AG04450 (cell line): ENCODE measurements at places on chromosomes 7 and 10. TPM values are rescaled to one million over a fixed set of nuclear protein-coding genes. Genes with fewer than 3 reads are reported as not detected.

The CH25H gene
- polyA plus RNA-seq, result 0.71 and 1.1 TPM in 2 replicates

DNA sequence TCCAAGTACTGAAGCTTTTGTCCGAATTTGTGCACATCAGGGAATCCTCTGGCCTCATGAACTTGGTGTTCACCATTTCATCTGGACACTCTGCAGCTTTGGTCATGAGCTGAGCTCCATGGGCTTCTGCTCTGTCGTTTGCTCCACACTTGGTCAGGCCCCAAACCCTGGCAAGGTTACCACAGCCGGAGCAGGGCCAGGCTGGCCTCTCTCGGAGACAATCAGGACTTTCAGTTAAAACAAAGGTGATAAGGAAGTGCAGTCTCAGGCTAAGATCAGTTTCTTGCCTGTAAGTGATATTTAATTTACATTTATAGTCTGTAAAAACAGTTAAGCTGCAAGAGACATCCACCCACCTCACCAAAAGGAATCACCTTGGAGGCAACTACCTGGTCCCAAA, 558.9 kb downstream of the PARD3 start:
- no peak for DNase-seq

The ADCYAP1R1 gene
- polyA plus RNA-seq, result not detected in 2 replicates

GRCh38 chr7:102125127-102125596, 161.5 kb upstream of the SH2B2 start:
- DNase-seq, result peak; percentile 53

GRCh38 chr7:127886248-127886647, 145.0 kb downstream of the LRRC4 start:
- DNase-seq, result no peak

The STEAP2 gene
- polyA plus RNA-seq, result 5.4 and 6.4 TPM in 2 replicates

- DNase-seq, result no peak
These were observed 29.9 kb upstream of the PBLD start for GRCh38 chr10:68362590-68362989.

DNA sequence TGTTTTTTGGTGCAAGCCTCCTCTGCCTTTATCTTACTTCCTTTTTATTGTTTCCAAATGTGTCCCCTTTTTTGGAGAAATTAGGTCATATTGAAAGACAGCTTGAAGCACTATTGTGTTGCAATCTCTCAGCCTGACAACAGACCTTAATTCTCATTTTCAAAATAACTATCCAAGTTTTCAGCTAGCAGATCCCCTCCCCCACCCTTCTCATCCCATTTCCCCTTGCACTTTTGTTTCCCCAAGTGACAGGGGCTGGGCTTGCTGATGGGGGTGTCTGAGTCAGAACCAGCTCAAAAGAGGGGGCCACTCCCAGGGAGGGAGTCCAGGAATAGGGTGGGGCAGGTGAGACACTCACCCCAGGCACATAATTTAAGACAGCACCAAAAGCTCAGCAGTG, 75.3 kb downstream of the MKI67 start:
- DNase-seq, result no peak

DNA sequence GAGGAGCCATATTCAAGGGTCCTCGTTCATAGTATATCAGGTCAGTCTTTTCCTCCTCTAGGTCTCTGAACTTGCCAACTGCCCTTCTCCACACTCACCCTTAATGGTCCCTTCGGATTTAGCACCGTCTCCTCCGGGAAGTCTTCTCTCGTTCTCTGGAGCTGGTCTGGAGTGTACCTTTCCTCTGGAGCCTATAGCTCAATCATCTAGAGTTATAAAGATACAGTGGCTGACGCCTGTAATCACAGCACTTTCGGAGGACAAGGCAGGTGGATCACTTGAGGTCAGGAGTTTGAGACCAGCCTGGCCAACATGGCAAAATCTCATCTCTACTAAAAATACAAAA, 4.4 kb upstream of the SCD start:
- DNase-seq, result no peak

The IL6 gene
- 12.7 and 18.4 TPM in 2 replicates for polyA plus RNA-seq

GRCh38 chr10:64523065-64523759, 1002.0 kb downstream of the REEP3 start:
- no peak for DNase-seq

DNA sequence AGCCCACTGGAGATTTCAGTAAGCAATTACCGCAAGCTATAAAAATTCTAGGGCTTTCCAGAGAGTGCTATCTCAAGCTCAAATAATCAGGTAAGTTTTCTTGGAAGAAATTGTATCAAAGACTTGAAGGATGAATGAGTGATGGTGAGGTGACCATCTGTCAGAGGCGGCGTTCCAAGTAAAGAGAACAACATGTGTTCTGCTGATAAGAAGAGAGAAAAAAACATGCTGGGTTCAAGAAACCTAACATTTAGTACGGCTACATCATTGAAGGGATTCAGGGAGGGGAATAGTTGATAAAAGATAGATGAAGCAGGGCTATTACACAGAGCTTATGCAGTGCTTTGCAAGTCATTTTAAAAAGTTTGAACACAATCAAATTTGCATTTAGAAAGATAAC, 100.7 kb downstream of the GNAI1 start:
- DNase-seq, result no peak

DNA sequence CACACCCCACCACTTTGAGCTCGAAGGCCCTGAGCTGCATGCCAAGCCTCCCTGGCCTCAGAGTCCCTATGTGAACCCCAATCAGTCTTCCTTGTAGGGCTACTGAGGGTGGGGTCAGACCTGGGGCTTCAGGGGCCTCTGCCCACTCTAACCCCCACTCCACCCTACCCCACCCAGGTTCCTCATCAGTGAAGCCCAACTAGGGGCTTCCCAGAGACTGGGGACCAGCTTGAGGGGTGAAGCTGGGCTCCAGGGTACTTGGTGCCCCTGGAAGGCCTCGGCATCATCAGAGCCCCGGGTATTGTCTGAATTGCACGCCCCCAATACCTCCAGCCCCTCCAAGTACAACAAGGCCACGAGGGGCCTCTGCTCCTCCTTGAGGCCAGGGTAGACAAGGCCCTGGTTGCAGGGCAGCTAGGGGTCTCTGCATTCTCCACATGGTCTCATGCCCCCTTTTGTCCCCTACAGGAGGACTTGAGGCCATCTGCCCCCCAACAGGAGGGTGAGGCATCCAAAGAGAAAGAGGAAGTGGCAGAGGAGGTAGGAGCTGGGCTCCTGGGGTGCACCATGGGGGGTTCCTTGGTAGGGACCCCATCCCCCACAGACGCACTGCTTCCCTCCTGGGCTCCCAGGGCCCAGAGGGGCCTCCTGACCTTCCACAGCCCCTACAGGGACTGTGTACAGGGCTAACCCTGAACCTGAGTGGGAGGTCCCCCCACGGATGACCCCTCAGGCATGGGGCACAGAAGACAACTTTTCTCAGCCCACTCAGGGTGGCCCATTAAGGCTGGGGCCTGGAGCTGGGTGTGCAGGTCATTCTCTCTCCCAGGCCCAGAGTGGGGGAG, 4.0 kb downstream of the SNCG start:
- DNase-seq, result no peak

GRCh38 chr7:157710396-157710795, 373.6 kb downstream of the DNAJB6 start:
- no peak for DNase-seq

The REPIN1 gene
- polyA plus RNA-seq, result 28.4 and 38.3 TPM in 2 replicates

- DNase-seq, result no peak
These were observed 78.4 kb downstream of the CARD11 start for GRCh38 chr7:2965301-2965700.

The MRC1 gene
- not detected in 2 replicates for polyA plus RNA-seq

GRCh38 chr10:78927257-78927995, 141.3 kb upstream of the ZMIZ1 start:
- DNase-seq, result no peak
